Renal pelvis (tissue), 12 donors: ENCODE measurements at places on chromosomes 3 and 15. TPM values are rescaled to one million over a fixed set of nuclear protein-coding genes. Genes with fewer than 3 reads are reported as not detected.

GRCh38 chr3:130946882-130947281, 53.0 kb downstream of the ATP2C1 start:
- DNase-seq, result no peak

DNA sequence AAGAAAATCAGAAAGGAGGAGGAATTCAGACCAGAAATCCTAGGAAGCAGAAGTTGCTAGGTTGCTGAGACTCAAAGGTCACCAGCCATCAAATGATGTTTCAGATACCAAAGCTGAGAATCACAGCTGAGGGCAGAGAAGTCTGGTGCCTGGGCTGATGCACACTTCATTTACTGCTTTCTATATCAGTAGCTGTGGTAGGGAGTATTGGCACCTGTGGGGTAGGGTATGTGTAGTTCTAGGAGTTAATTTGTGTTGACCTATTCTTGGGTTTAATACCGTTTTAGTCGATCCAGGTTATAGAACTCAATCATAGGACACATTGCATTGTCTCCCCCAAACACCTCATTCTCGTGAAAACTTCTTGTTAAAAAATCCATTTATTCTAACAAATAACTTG, 529.6 kb downstream of the AGBL1 start:
- no peak for DNase-seq

DNA sequence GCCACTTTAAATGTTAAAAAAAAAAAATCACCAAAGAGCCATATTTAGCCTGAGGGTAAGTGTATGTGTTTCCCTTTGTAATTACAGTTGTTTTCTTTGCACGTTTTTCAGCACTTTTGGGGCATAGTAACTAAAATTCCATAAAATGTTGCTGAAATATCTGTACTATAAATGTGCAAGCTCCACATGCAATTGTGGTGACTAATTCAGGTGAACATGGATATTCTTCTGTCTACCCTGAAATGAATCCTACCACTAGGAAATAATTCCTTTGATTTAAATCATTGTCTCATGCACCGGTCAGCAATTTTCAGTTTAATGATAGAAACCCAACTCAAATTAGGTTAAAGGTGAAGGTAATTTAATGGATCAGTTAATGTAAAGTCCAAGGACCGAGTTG, 13.1 kb upstream of the TFG start:
- DNase-seq, result no peak

The SAXO2 gene
- polyA plus RNA-seq, result 7.7 TPM
